Psoas muscle (tissue), 8 donors: ENCODE measurements at places on chromosomes 11 and 22. TPM values are rescaled to one million over a fixed set of nuclear protein-coding genes. Genes with fewer than 3 reads are reported as not detected.

Gene FAT3
- 0.04 TPM for polyA plus RNA-seq

Gene AIFM3
- 0.30 TPM for polyA plus RNA-seq

Gene MS4A4E
- polyA plus RNA-seq, result 0.23 TPM

Gene RFPL1
- not detected for polyA plus RNA-seq

Gene POLR2L
- 176 TPM for polyA plus RNA-seq

Gene OR8G1
- not detected for polyA plus RNA-seq
